ENCODE measurements at places on chromosomes 5 and 9. TPM values are rescaled to one million over a fixed set of nuclear protein-coding genes. Genes with fewer than 3 reads are reported as not detected.

Gene DOK3
- 3.4 TPM for total RNA-seq

Gene NOXA1
- 2.1 TPM for total RNA-seq

Gene LCN2
- total RNA-seq, result not detected

Gene PAEP
- total RNA-seq, result not detected

Gene SCGB3A2
- not detected for total RNA-seq

Gene WHRN
- under 0.01 TPM for total RNA-seq

Gene SLC45A2
- total RNA-seq, result not detected

Gene BARX1
- not detected for total RNA-seq

Gene TBC1D2
- total RNA-seq, result 2.4 TPM

Measured in bladder microvascular endothelial cell (primary cell).